NCI-H187 (cell line): ENCODE measurements at places on chromosomes 5 and 9.

GRCh38 chr9:88110026-88110425 is 28.2 kb downstream of the SPATA31C2 start:
- DNase-seq, result no peak

- DNase-seq, result no peak
Measured at GRCh38 chr5:173035904-173036707, 20.0 kb upstream of the CREBRF start.

DNA sequence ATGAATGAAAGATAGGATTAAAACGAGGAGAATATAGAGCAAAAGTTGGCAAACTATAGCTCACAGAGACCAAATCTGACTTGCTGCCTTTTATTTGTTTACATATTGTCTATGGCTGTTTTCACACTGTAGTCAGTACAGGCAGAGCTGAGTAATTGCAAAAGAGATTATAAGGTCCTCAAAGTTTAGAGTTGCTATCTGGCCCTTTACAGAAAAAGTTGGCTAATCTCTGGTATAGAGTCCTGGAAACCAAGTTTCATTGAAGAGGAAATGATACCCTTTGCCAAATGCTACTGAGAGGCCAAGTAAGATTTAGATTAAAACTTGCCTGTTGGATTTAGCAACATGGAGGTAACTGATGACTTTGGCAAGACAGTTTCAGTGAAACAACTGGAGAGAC is 36.0 kb downstream of the LYRM7 start:
- DNase-seq, result no peak

DNA sequence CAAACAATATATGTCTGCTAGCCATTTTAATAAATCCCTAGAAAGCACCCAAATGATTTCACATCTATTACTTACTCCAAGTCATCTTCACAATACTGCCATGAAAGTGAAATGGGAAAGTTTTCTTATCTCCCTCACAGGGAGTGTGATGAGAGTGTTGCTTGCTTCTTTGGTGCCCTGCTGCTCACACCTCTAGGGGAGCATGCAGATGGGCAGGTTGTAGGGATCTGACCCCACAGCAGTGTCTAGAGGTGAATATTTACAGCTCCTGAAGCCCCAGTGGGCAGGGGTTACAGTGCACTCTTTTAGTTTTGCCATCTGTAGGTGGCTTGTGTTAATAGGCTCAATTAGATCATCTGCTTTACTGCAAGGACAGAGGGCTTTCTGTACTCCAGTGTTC is 173.2 kb downstream of the GABRG2 start:
- DNase-seq, result no peak

DNA sequence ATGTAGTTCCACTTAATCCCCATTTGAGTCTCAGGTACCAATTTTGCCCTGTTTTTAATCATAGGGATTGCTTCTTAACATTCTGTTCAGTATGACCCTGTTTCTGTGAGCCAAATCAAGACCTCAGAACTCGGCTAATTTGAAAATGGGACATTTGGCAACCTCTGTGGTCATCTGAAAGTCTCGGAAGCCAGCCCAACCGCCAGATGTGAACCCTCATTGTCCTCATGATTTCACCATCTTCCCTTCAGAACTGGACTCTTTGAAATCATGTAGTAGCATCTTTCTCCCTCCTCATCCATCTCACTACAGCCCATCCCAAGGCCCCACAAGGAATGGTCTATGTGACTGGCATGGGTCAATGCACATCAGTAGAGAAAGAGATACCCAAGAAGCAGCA is 88.9 kb downstream of the S1PR3 start:
- DNase-seq, result no peak

- DNase-seq, result no peak
Measured at GRCh38 chr9:97726716-97727115, 29.6 kb upstream of the XPA start.

DNA sequence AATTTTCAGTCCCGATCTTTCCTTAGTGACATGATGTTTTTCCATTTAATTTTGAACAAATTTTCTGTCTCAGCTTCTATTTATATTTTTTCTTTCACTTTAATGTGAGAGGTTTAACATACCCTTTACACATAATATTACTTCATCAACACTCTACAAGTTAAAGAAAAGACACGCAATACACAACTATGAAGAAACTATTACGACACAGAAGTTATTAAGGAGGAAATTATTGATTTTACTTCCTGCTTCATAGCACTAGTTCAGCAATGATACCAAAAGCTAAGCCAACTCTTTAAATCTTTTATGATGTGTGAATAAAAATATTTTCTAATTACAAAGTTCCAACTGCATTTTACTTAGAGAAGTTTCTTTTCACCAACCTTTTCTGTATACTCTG is 432.3 kb upstream of the DAB2 start:
- no peak for DNase-seq

- DNase-seq, result no peak
Measured at GRCh38 chr9:91863469-91863868, 86.6 kb downstream of the ROR2 start.

DNA sequence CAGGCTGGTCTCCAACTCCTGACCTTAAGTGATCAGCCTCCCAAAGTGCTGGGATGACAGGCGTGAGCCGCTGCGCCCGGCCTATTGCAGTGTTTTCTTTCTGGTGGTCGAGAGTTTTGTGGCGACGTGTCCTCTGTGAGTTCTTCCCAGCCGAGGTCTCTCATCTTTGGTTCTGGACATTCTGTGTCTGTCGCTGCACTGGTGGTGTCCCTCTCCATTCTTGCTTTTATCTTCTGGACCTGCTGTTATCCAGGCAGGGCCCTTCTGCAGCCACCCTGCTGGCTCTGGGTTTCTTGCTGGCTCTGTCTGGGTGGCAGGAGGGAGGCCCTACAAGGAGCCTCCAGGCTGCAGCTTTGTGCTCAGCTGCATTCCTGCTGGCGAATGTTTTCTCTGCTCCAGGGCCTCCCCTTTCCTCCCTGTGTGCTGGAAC is 49.1 kb upstream of the EXOC3 start:
- no peak for DNase-seq

GRCh38 chr5:34474573-34475021 is 181.5 kb upstream of the RAI14 start:
- peak; percentile 34 for DNase-seq

- no peak for DNase-seq
Measured at GRCh38 chr5:71740015-71740753, 21.1 kb downstream of the CARTPT start.

DNA sequence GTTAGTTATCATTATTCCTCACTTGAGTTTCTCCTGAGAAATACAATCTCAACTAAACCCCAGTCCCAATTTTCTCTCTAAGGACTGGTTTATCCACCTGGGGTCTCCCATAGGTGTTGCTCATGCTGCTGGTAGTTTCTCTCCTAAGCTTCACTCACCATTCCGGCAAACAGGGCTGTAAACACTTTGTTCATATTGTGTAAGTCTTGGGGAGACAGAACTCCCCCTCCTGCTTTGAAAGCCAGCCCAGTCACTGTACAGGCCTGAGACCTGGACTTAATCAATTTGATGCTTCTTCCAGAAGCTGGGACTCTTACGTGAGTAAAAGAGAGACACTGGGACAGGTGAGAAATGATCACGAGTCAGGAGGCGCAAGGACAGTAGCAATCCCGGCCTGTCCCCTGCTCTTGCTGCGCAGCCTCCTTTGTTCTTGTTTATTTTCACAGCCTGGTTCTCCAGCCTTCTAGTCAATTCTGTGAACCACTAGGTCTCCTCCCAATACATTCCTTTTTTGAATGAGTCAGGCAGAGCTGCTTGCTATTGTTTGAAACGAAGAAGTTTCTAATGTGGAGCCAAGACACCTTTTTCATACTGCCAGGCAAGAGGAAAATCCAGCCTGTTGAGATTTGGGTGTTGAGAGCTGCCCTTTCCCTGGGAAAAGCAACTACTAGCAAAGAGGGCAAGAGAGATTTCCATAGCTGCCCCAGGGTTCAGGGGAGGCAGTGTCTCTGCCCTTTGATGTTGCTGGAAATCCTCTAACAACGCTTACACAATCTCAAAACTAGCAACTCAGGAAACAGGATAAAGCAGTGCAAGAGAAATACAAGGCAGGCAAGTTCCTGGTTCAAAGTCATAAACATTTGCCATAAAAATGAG is 9.2 kb upstream of the SHROOM1 start:
- no peak for DNase-seq

DNA sequence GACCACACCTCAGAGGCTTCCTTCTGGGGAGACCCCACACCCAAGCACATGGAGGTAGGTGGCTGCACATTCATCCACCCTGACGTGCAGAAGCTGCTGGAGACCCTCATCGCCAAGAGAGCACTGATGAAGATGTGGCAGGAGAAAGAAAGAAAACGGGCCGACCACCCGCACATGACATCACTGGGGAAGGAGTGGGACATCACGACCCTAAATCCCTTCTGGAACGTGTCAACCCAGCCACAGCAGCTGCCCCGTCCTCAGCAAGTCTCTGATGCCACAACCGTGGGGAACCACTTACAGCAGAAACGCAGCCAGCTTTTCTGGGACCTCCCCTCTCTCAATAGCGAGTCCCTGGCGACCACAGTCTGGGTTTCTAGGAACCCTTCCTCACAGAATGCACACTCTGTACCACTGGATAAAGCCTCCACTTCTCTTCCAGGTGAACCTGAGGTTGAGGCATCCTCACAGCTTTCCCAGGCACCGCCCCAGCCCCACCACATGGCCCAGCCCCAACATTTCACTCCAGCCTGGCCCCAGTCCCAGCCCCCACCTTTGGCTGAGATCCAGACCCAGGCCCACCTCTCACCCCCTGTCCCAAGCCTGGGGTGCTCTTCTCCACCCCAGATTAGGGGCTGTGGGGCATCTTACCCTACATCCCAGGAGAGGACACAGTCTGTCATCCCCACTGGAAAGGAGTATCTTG is 3.0 kb downstream of the SPATA31E1 start:
- no peak for DNase-seq

GRCh38 chr5:126477294-126478117 is 54.3 kb downstream of the GRAMD2B start:
- no peak for DNase-seq

- no peak for DNase-seq
Measured at GRCh38 chr9:104871961-104872527, 55.9 kb downstream of the ABCA1 start.

DNA sequence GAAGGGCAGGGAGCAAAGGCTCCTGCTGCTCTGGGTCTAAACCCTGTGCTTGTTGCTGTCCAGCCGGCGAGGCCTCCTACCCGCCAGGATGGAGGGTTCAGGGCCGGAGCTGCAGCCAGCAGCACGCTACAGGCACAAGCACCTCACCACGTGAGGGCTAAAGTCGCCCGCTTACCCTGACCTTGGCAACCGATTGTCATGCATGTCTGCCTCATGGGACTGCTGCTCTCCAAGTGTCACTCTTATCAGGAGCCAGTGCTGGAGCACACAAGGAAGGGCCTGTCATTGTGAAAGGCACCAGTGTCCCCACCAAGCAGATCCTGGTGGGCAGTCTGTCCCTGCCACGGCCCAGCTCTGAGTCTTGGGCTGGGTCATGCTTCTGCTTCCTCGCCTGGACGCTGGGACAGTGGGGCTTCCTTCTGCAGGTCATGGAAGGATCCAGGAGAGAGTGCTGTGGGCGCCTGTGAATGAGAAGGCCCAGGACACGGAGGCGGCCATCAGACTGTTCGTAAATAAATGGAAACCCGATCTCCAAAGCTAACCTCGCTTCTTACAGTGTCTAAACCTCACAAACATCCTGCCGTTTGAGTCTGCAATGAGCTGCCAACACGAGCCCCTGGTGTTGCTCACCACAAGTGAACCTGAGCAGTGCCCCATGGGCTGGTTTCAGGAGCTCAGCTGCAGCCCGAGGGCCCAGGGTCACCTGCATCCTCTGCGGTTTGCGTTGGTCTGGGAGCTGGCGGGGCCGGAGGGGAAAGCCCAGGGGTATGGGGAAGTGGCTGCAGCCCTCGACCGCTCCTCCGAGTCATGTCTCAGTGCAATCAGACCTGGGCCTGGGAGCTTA is 58.2 kb upstream of the RXRA start:
- no peak for DNase-seq

DNA sequence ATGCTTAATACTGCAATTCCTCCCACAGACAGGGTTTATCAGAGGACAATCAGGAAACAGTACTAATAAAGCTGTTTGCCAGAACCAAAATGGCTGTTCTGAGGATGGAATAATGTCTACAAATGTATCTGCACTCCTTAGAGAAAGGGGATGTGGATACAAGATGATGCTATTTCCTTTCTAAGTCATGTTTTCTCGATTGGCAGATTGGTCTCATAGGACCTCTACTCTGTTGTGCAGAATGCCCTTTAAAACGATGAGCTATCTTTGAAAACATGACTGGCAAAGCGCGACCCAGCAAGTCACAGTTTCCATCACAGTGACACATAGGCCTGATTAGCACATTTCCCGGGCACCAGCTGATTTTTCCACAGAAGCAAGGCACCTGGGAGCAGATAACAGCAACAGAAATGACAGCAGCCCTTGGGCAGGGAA is 54.0 kb downstream of the AOPEP start:
- no peak for DNase-seq

- no peak for DNase-seq
Measured at GRCh38 chr9:69030851-69031645, 4.5 kb upstream of the FXN start.

GRCh38 chr9:105391288-105391687 is 56.5 kb upstream of the FSD1L start:
- no peak for DNase-seq
